Activated CD8-positive, alpha-beta memory T cell treated with anti-CD3 and anti-CD28 coated beads for 48 hours (primary cell): ENCODE measurements at places on chromosomes 6 and 20.

GRCh38 chr6:16251706-16252105 lies 13.3 kb downstream of the GMPR start:
- DNase-seq = no peak

DNA sequence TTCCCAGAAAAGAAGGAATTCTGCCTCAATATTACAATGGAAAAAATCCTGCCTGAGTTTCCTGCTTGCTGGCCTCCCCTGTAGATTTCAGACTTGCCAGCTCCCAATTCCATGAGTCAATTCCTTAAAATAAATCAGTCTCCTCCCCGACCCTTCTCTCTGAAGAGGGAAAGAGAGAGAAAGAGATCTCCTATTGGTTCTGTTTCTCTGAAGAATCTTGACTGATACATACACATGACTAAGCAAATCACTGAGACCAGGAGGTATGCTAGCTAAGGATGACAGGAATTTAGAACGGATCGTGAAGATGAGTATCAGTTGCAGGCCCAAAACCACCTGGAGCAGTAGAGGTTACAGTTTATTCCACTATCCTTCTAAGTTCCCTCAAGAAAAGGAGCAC lies 11.3 kb upstream of the RBM24 start:
- no peak for DNase-seq

GRCh38 chr6:69812746-69813427 lies 16.1 kb upstream of the LMBRD1 start:
- no peak for DNase-seq

- no peak for DNase-seq
These were observed 14.7 kb upstream of the DST start for GRCh38 chr6:56657354-56657753.

DNA sequence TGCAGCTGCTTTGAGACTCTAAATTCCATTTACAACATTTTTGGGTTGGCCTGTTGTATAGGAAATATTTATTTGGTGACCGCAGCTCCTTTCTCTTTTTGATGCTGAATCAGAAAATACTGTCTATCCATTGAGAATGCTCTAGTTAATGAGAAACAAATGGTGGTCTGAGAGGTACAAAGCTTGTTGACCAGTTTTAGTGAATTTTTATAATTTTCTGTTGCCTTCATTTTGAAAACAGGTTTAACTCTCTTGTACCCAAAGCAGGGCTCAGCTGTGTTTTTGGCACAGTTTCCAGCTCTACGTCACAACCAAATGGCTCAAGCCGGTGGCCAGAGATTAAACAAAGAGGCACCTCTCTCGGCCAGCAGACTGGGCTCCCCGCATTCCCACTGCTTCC lies 113.2 kb downstream of the FNDC1 start:
- DNase-seq = no peak

- no peak for DNase-seq
These were observed 123.8 kb upstream of the MLN start for GRCh38 chr6:33927616-33928015.

GRCh38 chr6:101626269-101626668 lies 232.8 kb downstream of the GRIK2 start:
- no peak for DNase-seq

DNA sequence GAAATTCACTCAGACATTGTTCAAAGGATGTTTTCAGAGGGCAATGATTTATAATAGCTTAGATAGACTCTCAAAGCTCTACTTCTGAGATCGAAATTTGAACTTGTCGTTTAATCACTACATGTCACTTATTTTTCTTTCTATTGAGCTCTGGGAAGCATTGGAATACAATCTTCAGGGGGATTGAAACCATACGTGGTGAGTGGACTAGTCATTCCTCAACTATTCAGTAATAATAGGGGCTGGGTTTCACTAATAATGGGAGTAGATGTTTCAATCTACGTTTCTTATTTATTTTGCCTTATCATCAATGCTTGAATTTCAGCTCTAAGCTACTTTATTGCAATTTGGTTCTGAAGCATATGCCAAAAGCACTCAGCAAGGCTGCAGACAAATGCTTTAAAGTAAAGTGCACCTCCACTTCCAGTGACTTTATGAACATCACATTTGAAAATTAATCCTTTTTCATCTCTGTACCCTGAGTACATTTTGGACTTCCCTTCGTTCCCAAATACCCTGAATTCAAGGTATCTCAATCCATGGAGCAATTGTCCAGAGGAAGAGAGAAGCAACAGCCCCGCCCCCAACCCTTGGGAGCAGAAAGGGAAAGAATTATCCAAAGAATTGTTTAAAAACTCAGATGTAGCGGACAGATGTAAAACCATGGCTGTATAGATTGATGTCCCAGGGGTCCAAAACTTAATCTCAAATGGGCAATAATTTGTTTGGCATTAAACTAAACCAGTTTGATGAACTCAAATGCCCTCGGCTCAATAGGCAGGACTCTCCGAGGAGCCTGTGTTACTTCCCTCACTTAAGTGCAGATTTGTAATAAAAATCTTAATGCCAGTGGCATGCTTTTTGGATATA lies 68.1 kb downstream of the HFE start:
- no peak for DNase-seq

DNA sequence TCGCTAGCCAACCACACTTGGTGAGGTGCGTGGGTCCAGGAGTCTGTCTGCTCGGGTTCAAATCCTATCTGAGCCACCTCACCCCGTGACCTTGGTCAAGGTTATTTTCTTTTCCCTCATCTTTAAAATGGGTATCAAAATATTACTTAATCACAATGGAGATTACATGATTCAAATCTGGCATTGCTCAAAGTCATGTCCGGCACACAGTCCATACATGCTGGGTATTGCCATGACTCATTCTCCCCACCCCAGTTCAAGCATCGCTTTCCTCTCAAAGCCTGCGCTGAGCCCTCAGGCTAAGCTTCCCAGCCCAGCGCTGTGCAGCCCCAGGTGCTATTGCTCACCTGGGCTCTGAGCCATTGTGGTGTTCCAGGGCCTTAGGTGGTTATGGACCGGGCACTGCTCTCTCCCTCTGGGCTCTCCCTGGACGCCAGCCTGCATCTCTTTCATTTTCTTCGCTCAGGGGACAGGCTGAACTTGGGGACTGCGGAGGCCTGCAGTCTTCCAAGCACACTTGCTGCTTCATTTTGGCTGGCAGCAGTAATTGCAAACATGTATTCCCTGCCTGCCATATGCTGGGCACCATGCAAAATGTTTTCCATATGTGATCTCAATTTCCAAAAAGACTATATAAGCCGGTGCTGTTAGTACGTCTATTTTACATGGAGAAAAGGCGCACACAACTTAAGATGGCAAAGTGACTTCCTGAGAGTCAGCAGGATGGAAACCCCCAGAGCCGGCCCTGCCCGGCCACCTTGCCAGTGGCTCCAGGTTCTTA lies 27.3 kb downstream of the WRNIP1 start:
- DNase-seq = no peak

GRCh38 chr6:121726596-121726995 lies 291.1 kb downstream of the GJA1 start:
- no peak for DNase-seq

DNA sequence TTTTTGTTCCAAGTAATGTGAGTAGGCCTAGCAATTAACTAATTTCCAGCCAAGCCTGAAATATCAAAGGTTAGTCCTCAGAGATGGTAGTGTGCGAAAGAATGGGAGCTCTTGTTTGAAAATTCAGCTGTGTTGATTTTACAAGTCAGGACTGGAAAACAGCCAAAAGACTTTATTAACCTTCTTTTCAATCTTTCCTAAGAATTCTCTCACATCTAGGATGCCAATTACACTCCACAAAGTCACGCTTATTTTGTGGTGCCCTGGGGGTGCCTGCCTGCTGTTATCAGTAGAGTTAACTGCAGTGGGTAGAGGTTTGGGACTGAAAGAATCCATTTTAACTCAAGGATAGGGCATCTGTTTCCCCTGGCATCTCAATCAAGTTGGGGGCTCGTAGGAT lies 30.7 kb upstream of the MAP3K4 start:
- DNase-seq = no peak

- DNase-seq = no peak
These were observed 9.4 kb downstream of the PACSIN1 start for GRCh38 chr6:34475238-34475682.

DNA sequence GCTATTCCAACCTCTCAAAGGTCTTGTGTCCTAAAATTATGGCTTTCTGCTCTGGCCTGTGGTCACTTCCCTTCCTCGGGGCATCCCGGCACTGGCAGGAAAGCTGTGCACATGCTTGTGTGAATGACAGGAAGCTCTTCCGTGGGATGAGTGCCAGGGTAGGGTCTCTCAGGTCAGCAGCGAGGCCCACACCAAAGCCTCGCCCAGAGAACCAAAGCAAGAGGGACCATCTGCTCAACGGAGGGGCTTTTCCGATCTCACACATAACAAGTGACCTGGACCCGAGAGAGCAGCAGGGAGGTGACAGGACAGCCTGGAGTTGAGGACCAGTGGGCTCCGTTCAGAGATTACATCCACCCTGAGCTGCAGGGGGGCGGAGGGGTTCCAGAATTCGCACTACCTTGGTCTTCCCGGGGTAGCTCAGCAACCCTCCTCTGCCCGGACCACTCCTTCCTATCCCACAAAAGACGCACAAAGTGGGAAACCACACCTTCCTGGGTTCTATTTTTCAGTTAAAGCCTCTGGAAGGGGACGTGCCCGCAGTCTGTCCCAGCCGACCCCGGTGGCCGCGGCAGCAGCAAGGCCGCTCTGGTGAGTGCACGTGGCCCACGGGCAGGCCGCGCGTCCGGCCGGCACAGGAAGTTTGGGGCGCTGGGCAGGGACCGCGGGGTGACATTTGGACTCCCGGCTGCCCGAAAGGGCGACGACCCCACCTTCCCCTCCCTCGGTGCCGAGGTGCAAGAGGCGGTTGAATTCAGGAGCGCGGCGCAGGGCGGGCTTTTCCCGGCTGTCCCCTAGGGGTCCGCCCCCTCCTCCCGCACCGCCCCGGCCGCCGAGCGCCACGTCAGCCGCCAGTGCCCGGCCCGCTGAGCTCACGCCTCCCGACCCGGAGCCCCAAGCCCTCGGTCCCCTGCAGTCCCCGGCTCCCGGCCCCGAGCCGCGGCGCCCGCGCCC lies 988 bp downstream of the TXNDC5 start:
- peak; percentile 22 for DNase-seq

- DNase-seq = no peak
These were observed 72.4 kb downstream of the FGD2 start for GRCh38 chr6:37077905-37078296.

DNA sequence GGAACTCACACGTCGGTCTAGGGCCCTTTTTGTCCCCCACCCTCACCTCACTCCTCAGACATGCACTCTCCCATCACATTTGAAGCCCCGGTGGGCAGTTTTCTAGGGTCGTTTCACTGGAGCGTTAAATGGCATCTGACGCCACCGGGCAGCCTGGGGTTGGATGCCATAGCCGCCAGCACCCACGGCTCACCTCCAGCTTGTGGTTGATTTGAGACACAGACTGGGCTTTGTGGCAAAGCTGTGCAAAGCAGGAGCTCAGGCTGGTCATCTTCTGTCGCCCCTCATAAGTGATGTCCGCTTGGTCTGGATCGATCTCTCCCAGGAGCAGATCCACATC lies 530 bp downstream of the GOPC start:
- no peak for DNase-seq

GRCh38 chr6:36361071-36361470 lies 24.4 kb upstream of the BNIP5 start:
- DNase-seq = no peak

- no peak for DNase-seq
These were observed 4.1 kb downstream of the EBF4 start for GRCh38 chr20:2696646-2697045.

- DNase-seq = no peak
These were observed 9.1 kb downstream of the CST5 start for GRCh38 chr20:23870461-23870860.

GRCh38 chr6:139372326-139373153 lies 1.9 kb downstream of the CITED2 start:
- no peak for DNase-seq

- DNase-seq = no peak
These were observed 6.8 kb downstream of the JAG1 start for GRCh38 chr20:10667077-10667401.

GRCh38 chr20:16488086-16488485 lies 85.2 kb downstream of the KIF16B start:
- no peak for DNase-seq

DNA sequence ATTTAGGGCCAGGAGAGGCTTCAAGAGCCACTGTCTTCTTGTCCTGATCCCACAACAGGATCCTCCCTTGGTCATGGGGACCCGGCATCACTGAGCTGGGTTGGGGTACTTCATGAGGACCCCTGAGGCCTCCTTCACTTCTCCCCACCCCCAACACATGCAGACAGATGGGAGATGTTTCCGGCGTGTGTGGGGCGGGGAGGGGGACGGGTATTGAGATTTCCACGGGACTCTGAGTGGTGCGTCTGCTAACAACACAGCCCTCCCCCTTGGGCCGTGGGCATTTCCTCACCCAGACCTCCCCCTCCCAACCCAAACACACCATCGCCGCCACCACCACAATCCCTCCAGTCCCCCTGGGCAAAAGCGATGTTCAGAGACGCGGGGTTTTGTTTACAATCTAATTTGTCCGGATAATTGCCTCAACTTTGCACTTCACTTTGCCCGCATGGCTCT lies 906 bp upstream of the FOXP4 start:
- DNase-seq = no peak

GRCh38 chr20:32582659-32583580 lies 2.2 kb downstream of the NOL4L start:
- DNase-seq = no peak

- DNase-seq = no peak
These were observed 27.3 kb downstream of the PYGB start for GRCh38 chr20:25274891-25275812.

DNA sequence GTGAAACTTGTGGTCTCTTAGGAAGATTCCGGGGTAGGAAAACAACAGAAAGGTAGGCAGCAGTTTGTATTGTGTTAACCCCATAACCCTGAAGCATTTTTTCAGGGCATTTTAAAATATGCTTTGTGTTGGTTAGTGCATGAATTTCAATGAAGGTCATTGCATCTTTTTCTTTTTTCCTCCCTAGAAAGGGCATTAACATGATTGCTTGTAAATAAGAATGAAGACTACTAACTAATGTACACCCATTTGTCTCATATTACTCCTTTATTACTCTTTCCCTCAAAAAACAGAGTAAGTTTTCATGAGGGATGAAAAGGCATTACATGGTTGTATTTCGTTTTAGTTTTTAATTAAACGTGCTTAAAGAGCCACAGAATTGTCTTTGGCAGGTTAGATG lies 141.4 kb downstream of the OGFRL1 start:
- no peak for DNase-seq

- peak; percentile 41 for DNase-seq
These were observed at the start of gene SNPH for GRCh38 chr20:1266167-1266973. SNPH (plus strand) TSS chr20:1266294; CDS start chr20:1296240, 29,946 bp downstream.

DNA sequence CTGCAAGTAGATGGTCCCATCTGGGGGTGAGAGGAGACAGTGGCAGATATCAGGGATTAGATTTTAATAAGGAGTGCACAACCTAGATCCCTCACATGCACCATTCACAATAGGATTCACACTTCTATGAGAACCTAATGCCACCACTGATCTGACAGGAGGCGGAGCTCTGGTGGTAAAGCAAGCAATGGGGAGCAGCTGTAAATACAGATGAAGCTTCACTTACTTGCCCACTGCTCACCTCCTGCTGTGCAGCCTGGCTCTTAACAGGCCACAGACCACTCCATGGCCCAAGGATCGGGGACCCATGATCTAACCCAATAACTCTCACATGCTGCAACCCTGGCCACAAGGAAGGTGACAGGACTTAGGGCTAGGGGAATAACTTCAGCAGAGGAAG lies 75.4 kb downstream of the ZNF133 start:
- no peak for DNase-seq

GRCh38 chr6:2127484-2127911 lies 117.9 kb downstream of the GMDS start:
- DNase-seq = peak; percentile 59

GRCh38 chr6:138302554-138302953 lies 75.2 kb upstream of the SMIM28 start:
- no peak for DNase-seq
